ENCODE measurements at places on chromosomes 5 and 9.
A peak's percentile ranks its signal among the peaks of the same experiment; 100 is the strongest.

- no peaks in the 10 kb centered on the region for H3K4me1 ChIP-seq
- no peak overlapping the region for H3K4me3 ChIP-seq
- H3K27me3 ChIP-seq, result no peaks in the 10 kb centered on the region
- DNase-seq, result no peak
Observed at GRCh38 chr9:10168241-10168640, 444.6 kb downstream of the PTPRD start.

- H3K27me3 ChIP-seq, result no peaks in the 10 kb centered on the region
- no peak overlapping the region for H3K4me3 ChIP-seq
- no peaks in the 10 kb centered on the region for H3K36me3 ChIP-seq
- H3K4me1 ChIP-seq, result peaks cover 4% of the 10 kb centered on the region
- no peak for DNase-seq
- peak overlapping the region; percentile 55 for H3K27ac ChIP-seq
Observed at GRCh38 chr9:78118742-78119473, 87.3 kb upstream of the GNAQ start.

- no peaks in the 10 kb centered on the region for H3K27me3 ChIP-seq
- no peak overlapping the region for H3K4me3 ChIP-seq
- DNase-seq, result no peak
- H3K27ac ChIP-seq, result no peak overlapping the region
- peaks cover 11% of the 10 kb centered on the region for H3K4me1 ChIP-seq
Observed at GRCh38 chr5:90185897-90186468, 223.6 kb downstream of the CETN3 start.

DNA sequence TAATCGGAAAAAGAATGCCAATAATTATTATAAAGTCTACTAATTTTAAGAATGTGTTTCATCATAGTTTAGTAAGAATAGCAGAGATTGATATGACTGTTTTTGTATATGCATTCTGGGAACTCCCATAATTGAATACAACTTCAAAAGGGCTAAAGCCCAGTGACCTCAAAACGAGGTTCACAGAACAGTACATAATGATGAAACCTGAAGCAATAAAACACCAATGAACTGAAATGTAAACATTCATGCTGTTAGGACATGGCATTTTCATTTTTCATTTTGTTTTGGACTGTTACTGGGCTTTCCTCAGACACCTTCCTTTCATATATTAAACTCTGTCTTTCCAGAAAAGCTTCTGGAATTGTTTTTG is 684 bp upstream of the JMY start:
- H3K4me1 ChIP-seq, result peaks cover 3% of the 10 kb centered on the region
- H3K4me3 ChIP-seq, result peak overlapping the region; percentile 85
- H3K27ac ChIP-seq, result peak overlapping the region; percentile 64
- no peaks in the 10 kb centered on the region for H3K36me3 ChIP-seq

DNA sequence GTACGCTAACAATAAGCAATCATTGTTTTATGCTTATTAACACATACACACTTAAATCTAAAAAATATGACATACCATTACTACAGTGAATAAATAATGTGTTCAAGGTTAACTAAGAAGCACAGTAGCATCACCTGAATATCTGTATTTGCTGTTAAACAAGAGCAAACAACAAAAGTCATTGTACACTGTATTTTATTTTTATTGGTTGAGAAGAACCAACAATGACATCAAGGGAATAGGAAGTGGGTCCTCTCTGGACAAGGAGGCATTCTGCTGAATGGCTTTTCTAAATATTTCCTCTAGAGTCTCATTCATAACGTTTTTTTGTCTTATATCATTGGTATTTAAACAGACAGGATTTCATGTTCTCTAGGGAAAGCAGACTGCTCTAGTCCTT is 460.4 kb downstream of the CDH9 start:
- peaks cover 7% of the 10 kb centered on the region for H3K4me1 ChIP-seq
- no peaks in the 10 kb centered on the region for H3K27me3 ChIP-seq
- H3K36me3 ChIP-seq, result no peaks in the 10 kb centered on the region
- H3K27ac ChIP-seq, result no peak overlapping the region
- no peak overlapping the region for H3K4me3 ChIP-seq

DNA sequence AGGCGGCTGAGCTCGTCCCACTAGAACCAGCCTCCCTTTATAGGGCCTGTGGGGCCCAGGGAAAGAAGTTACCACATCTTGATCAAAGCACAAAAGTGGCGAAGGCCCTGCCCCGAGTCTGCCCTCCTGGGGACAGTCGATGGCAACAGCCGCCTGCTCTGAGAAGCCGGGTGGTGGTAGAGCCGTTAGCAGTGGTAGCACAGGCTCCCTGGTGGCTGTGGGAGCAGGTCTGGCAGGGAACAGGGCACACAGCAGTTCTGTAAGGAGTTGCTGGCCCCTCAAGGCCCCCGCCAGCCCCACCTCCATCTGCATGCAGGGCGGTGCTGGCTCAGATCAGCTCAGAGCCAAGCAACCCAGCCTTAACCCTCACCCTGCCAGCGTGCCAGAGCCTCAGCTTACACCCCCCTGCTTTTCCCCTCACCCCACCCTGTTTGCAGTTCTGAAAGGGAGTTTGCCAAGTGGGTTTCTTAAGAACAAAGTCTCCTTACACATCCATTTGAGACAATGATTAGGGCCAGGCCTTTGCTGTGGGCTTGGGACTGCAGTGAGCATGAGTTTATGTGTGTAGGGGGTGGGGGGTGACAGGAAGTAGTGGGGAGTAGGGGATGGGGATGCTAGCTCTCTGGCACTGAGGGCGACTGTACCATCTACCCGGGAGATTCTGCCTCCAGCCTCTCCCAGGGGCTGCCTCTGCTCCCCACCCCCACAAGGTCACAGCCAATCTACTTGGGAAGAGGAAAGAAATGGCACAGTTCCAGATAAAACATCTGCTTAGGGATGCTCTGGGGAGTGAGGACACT is 11.8 kb downstream of the ACSL6 start:
- no peaks in the 10 kb centered on the region for H3K4me1 ChIP-seq
- no peaks in the 10 kb centered on the region for H3K36me3 ChIP-seq
- no peaks in the 10 kb centered on the region for H3K27me3 ChIP-seq
- DNase-seq, result peak; percentile 61

Measured in RWPE2 (cell line).